ENCODE measurements at places on chromosomes 12 and 14.

GRCh38 chr14:87529081-87529480 is 463.9 kb downstream of the GALC start:
- DNase-seq: no peak

DNA sequence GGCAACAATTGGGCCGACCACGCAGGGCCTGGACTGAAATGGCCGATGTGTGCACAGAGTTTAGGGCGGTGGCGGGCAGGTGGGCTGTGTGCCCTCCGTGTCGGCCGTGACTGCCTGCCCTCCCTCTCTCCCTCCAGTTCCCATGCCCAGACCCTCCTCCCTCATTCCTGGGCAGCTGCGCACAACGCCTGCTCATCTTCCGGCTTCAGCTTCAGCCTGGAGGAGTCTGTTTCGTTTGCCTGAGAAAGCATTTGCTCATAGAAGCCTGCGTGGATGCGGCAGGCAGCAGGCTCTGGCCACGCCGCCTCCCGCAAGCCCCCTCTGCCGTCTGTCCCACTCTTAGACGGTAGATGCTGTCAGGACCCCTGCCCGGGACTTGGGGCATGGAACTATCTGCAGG is 47.3 kb upstream of the FZD10 start:
- DNase-seq: no peak

GRCh38 chr14:60169722-60170121 is 4.5 kb upstream of the DHRS7 start:
- no peak for DNase-seq

DNA sequence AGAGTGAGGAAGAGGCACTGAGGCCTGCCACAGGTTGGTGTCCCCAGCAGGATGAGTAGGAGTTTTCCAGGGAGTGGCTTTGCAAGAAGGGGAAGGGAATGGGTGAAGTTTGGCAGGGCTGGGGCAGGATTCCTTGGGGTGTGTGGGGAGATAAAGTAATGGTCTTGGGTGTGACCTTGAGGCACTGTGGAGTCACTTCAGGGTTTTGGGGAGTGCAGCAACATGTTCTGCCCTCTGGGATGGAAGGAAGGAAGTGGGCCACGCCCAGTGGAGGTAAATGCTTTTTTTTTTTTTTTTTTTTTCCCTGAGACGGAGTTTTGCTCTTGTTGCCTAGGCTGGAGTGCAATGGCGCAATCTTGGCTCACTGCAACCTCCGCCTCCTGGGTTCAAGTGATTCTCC is 108.9 kb downstream of the ADCK1 start:
- no peak for DNase-seq

GRCh38 chr12:52438305-52439301 is 4.4 kb upstream of the KRT75 start:
- no peak for DNase-seq

- no peak for DNase-seq
These were observed 86.4 kb downstream of the ESRRB start for GRCh38 chr14:76462330-76462729.

- peak; percentile 63 for DNase-seq
These were observed 7.4 kb upstream of the SNAPC1 start for GRCh38 chr14:61754627-61755381.

GRCh38 chr12:78571953-78572352 is 292.6 kb upstream of the SYT1 start:
- no peak for DNase-seq

- no peak for DNase-seq
These were observed 29.7 kb downstream of the RBM19 start for GRCh38 chr12:113936460-113936859.

DNA sequence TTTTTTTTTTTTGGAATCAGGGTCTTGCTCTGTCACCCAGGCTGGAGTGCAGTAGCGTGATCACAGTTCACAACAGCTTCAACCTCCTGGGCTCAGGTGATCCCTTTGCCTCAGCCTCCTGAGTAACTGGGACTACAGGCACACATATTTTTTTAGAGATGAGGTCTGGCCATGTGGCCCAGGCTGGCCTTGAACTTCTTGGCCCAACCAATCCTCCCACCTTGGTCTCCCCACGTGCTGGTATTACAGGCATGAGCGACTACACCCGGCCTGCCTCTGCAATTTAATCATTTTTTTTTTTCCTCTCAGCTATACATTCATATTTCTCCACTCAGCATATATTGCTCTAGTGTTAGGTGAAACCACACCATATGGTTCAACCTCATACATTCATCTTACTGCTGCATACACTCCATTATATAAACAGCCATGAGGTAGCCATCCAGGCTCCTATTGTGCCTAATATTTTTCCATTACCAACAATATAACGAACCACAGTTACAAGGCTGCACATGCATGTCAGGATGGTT is 7.1 kb downstream of the STX2 start:
- no peak for DNase-seq

DNA sequence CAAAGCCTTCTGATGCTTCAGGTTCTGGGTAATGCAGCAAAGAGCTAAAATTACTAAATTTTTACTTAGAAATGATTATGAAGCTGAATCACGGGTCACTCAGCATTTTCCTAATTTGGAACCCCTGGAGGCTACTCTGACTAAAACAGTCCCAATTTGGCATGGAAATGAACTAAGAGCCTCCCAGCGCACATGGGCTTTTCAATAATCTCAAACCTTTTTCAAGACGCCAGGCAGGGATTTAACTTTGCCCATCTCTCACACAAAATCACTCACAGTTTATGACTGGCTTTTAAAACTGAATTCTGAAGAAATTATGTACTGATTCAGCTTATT is 68.3 kb downstream of the LLPH start:
- no peak for DNase-seq

Data from choroid plexus epithelial cell (primary cell).